ENCODE measurements at places on chromosomes 4 and X.

DNA sequence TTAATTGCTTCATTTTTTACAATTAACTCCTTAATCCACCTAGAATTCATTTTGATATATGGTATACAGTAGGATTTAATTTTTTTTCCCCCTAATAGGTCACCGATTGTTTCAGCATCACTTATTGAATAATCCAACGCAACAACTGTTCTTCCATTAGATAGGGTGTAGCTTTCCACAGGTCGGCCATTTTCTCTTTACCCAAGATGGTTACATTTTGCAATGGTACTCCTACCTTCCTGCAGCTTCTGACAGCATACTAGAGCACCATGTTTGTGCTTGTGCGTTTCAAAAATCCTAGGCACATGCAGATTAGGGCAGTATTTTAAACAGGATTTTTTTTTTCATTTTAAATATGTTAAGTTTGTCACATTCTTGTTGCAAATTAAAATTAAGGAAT lies 2.3 kb downstream of the LINC00632 start:
- DNase-seq, result no peak

DNA sequence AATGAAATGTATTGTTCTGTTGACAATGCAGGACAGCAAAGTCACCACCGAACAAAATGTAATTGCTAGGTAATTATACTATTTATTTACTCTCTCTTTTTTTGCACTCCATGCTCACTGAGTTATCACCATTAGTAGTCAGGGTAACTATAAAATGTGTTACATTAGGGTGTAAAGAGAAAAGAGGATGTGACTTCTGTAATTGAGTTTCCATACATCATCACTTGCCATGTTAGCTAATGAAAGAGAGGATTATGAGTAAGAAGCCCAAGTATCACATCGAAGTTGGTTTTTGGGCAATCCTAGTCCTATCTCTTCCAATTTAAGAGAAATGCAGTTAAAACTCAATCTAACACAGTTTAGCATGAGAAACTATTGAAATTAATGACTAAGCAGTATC lies 7.6 kb downstream of the ZXDA start:
- no peak for DNase-seq

GRCh38 chr4:100797791-100798190 lies 280.0 kb upstream of the EMCN start:
- DNase-seq, result no peak

DNA sequence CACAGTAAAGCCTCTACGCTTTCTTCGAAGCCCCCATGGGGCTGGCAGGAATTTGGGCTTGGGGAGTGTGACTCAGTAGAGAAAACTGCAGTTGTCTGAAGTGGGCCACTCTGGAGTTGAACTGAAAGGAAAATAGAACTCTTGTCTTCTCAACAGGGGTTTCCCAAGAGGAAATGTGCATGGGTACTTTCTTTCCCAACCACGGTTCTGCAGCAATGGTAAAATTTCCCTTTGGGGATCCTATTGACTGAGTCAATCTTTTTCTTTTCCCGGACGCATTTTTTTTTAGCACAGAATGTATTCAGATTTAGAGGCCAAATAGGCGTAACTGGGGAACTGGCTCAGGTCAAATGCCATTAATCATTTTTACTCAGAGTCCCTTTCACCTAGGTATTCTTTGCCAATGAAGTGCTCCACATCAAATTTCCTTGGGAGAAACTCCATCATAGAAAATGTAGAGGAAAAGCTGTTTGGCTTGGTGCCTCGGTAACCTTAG lies 269.3 kb downstream of the STIM2 start:
- DNase-seq, result no peak

DNA sequence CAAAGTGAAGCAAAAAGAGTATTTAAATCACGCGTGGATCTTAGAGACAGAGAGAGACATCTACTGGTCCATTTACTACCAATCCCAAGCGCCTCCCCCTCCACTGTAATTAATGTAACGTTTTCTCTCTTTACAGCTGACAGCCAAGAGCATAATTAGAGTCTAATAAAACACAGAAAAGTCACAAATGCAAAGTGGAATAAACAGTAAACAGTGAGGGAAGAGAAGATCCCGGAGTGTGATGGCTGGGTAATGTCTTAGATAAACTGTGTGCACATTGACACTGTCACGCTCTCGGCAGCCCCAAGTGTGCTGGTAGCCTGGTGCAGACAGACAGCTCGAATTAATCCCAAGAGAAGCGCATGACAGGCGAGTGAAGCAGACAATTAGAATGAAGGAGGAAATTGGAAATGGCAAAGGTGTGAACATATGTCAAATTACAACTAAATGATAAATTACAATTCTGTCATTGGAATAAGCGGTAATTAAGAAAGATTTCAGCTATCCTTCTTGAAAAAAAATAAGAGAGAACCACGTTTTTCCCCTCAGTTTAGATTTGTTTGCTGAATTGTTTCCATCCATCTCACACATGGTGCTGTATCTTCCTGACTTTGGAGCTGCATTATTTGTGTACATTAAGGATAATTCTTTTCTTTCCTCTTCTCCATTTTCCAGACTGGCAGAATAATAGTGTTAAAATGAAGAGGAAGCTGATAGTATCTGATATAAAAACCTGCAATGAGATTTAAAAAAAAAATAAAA lies 100.1 kb downstream of the CXXC4 start:
- no peak for DNase-seq

GRCh38 chrX:24396236-24396930 lies 35.9 kb downstream of the SUPT20HL1 start:
- no peak for DNase-seq

DNA sequence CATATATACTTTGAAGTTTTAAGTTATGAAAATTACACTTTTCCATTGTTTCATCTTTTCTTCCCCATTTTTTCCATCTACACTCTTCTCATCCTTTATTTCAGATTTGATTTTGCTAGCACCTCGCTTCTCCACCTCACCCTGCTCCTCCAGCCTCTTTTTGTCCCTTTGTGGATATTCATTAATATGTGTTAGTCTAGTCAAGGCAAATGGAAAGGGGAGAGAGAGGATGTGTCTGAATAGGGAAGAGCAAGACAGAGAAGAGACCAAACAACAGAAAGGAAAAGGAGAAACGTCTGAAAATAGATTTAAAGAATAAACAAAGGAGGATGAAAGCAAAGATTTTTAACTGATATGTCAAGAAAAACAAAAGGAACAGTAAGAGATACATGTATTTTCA lies 24.1 kb downstream of the GPM6A start:
- no peak for DNase-seq

DNA sequence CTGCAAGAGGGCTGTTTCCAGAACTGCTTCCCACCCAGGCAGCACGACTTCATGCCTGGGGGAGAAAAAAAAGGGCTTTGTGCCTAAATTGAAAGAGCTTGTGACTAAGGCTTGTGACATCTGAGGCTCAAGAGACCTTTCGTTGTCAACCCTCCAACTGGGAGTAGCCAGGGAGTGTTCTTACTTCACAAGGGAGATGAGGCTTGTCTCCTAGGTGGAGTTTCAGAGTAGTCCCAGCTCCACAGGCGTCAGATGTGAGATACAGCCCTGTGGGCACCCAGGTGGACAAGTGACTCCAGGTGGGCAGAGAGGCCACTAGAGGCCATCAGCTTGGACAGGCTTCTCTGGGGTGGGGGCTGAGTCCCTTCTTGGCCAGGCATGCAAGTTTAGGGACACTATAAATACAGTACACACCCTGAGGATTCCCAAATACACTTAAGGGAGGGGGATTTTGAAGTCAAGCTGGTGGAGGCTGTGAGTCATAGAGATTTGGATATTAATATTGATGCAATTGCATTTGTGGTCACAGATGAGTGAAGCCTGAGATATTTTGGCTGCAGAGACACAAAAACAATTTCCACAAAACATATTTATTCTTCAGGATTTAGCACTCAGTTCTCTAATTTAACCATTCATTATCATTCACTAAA lies 40.1 kb upstream of the SETD7 start:
- no peak for DNase-seq

DNA sequence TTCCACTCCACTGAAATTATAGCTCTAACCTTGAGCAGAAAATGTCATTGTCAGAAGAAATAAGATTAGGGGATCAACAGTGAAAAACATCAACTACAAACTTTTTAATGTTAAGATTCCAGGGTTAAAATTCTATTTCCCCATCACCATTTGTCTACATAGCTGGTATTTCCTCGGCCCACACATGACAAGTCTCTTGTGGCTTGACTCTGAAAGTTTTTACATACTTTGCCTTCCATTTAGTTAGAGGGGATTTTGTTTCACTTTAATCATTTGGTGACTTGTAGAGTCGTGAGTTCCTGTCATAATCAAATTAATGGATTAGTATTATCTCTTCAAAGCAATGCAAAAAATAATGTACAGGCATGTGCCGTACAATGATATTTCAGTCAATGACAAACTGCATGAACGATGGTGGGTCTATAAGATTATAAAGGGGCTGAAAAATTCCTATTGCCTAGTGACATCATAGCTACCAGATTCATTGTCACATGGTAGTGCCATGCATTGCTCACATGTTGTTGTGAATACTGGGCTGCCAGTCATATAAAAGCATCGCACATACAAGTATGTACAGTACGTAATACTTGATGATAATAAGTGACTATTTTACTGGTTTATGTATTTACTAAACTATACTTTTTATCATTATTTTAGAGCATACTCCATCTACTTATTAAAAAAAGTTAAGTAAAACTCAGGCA lies 72.0 kb downstream of the ING2 start:
- DNase-seq, result no peak

DNA sequence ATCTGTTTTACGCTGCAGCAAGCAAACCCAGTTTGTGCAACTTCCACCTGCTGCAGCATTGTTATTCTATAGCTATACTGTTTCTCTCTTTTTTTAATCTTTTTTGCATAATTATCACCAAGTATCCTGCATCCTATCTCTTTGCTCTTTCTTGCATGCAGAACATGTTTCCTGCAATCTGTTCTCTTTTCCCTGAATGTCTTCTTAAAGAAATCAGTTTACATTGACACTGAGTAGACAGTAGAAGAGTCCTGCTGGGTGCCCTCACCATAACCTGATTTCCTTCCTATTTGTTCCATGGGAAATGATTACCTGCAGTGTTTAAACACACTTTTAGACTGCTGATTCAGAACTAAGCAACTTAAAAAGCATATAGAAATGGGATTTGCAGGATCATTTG lies 964.7 kb downstream of the PCDH19 start:
- DNase-seq, result no peak

DNA sequence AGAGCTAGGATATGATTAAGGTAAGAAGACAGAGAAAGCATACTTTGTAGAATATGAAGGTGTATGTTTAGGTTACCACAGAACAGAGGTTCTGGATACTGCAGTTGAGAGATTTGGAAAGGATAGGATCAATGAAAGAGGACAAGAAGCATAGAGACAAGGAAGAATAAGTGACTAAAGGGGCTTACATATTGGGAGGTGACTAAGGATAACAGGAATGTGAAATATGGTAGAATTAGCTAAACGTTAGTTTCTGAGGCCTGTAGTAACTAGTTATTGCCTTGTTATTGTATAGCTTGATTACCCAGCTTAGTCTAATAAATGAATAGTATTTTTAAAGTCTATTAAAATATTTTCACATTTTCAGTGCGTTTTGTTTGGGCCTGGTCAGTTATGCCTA lies 38.2 kb downstream of the CENPI start:
- no peak for DNase-seq

DNA sequence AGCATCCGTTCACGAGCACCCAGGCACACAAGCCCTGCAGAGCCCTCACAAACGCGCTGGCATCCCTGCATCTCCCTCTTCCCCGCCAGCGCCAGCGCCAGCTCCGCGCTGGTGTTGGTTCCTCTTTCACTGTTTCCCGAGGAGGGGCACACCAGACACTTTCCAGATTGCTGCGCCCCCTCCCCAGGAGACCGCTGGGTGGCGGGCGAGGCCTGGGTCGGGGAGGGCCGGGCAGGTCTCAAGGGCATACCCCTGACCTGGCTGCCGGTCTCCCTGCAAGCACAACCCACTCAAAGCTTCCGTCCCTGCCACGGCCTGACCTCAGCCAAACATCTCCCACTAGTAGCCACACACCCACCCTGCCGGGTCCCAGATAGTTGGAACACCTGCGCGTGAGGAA lies 2.2 kb upstream of the NKX1-1 start:
- DNase-seq, result no peak

DNA sequence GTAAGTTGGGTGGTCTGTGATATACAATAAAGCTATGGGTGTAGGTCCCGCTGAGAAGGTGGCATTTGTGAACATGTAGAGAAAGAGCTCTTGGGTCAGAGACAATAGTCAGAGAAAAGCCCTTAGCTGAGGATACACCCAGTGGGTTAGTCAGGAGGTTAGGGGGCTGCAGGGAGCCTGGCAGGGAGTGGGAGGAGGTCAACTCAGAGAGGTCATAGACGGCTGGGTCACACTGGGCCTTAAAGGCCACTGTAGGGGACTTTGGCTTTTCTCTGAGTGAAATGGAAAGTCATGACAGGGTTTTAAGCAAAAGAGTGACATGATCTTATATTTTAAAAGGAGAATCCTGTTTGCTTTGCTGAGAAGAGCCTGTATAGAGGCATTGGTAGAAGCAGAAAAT lies 16.7 kb downstream of the MGST2 start:
- DNase-seq, result no peak
